HuH-7.5 (cell line): ENCODE measurements at places on chromosomes 1 and 21.
A peak's percentile ranks its signal among the peaks of the same experiment; 100 is the strongest.

- DNase-seq, result no peak
Observed at GRCh38 chr1:220631238-220631815, 58.8 kb upstream of the C1orf115 start.

DNA sequence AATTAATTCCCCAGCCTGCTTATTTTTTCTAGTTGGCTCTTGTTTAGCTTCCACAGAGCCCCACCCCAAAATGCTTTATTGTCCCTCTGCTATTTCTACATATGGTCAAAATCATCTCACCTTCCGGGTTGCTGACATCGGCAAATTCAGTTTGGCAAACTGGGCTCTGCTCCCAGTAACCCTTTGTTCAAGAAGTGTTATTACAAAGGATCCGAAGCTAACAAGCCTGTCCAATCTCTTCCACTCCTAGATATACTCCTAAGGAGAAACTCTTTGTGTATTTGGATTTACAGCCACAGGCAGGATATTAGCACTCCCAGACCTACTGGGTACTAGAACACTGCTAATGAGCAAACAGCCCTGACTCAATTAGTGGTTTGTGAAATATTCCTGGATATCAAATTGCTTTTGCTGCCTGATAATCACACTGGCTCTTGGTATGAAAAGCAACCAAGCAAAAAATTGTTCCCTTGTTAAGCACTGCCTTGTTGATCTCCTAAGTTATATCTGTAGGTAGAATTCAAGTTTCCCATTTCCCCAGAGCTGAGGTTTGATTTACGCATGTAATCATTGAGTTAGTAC is 4.0 kb downstream of the JUN start:
- no peak for DNase-seq

- DNase-seq, result peak; percentile 72
Observed at GRCh38 chr1:231039161-231040018, 664 bp downstream of the FAM89A start.

DNA sequence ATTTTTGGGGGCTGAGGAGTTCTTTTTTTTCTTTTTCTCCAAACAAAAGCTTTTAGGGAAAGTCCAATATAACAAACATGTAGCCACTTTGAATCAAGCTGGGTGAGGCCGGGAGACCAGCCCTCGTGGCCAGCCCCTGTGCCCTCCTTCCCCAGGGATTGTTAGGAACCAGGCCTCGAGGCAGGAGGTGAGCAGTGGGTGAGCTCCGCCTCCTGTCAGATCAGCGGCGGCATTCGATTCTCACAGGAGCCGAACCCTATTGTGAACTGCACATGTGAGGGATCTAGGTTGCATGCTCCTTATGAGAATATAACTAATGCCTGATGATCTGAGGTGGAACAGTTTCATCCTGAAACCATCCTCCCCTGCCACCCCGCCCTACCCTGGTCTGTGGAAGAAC is 41.8 kb upstream of the TTC22 start:
- no peak for DNase-seq

DNA sequence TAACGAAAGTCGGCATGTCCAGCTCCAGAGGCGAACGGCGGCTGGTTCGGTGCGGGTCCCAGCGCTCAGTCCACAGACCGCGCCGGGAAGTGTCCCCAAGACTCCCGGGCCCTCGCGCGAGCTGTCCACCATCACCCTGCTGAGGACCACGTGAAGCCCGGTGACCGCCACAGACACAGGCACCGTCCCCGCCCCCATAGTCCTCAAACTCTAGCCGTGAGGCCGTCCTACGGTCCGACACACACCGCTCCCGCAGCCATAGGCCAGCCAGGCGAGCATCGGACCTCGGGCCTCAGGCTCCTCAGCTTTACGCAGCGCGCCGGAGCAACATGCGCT is 535 bp downstream of the SETD4 start:
- peak; percentile 20 for DNase-seq

GRCh38 chr1:231934797-231935196 is 308.2 kb downstream of the DISC1 start:
- DNase-seq, result peak; percentile 54

GRCh38 chr1:10625076-10625475 is 150.3 kb downstream of the PEX14 start:
- no peak for DNase-seq

GRCh38 chr21:31874812-31875212 is 2.0 kb downstream of the HUNK start:
- DNase-seq, result no peak

- DNase-seq, result no peak
Observed at GRCh38 chr1:2984399-2985061, 36.7 kb upstream of the ACTRT2 start.

DNA sequence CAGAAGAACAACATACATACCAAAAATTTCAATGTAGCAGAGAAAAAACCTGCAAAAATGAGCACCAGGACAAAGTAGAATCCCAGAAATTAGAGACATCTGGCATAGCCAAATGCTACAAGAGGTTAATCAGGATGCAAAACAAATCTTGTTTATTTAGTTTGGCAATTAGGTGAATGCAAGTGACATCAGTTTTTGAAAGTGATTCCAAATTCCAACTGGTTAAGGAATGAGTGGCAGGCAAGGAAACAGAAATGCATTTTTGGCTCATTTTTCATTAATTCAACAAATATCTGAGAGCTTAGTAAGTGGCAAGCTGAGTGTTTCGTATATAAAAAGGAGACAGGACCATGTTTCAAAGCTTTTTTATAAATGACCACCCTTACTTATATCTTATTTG is 21.3 kb downstream of the SCAF4 start:
- DNase-seq, result no peak

DNA sequence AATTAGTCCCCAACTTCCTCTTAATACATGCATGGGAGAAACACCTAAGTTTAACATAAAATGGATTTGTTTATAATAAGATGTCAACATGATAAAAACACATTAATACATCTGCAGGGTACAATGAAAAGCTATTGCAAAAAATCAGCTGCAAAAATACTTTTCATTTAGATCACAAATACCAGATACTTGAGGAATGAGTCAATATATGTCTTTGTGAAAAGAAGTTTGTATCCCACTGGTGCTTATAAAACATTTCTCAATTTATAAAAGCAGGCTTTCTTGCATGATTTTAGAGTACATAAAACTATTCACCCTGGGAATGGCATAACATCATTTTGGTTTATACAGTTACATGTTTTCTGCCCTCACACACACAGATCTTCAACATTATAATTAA is 18.6 kb upstream of the PRKAA2 start:
- no peak for DNase-seq

GRCh38 chr1:20328201-20328600 is 37.5 kb downstream of the VWA5B1 start:
- no peak for DNase-seq

GRCh38 chr1:5447503-5447960 is 544.7 kb downstream of the NPHP4 start:
- DNase-seq, result no peak

GRCh38 chr1:227260433-227260832 is 57.9 kb downstream of the CDC42BPA start:
- no peak for DNase-seq

DNA sequence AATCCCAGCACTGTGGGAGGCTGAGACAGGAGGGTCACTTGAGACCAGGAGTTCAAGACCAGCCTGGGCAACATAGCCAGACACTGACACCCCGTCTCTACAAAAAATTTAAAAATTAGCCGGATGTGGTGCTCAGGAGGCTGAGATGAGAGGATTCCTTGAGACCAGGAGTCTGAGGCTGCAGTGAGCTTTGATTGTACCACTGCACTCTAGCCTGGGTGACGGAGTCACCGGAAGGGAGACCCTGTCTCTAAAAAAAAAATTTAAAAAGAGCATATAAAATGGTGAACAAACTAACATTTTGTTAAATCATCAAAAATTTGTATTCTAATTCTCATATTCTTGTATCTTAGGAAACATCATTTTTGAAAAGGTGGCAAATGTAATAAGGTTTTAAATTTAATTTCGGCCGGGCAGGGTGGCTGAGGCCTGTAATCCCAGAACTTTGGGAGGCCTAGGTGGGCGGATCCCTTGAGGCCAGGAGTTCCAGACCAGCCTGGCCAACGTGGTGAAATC is 27.1 kb downstream of the MAB21L3 start:
- no peak for DNase-seq

DNA sequence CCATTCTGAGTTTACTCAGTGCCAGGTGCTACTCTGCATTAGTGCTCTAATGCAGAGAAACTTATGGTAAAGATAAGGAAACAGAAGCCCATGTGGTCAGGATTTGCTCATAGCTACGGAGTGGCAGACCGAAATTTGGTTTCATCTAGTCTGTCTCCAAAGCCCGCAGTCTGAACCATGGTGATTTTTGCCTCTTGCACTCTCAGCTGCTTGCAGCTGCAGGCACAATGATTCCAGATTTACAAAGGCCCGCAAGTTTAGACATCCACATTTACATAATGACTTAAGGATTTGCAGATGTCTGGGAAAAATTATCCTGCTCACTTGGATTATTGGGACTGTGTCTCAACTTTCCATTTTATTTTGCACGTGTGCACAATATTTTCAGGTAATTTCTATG is 161.3 kb upstream of the KCNJ6 start:
- DNase-seq, result no peak

DNA sequence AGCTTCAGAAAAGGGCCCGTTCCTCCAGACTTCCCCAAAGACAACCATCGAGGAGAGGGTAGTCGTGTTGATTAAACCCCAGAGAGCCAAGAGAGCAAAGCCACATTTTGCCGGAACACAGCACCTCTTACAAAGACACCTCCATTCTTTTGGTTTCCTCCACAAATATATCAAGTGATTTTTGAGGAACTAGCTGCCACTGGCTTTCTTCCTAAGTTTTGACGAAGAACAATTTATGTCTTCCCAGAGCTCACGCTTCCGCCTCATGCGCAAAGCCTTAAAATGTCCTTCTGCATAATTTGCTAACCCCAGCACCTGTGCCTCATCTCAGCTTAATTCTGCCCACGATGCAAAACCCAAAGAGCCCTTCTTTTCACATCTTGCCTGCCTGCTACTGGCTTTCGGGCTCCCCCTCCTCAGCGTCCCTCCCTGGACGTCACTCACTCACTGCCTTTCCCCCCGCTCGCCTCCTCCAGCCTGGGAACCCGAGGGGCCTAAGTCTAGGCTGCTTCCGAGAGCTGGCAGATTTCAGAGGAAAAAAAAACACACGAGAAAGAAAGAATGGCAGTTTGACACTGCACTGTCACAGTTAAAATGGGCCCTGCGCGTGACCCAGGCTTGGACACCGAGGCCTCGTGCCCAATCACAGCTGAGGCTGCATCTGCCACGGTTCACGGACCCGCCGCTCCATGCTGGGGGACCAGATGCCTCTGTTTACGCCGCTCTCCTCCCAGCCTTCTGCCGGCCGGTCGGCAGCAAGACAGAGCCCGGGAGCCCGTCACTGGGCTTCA is 77.6 kb upstream of the IFNAR2 start:
- no peak for DNase-seq

GRCh38 chr1:203807196-203807595 is 11.8 kb downstream of the ZBED6 start:
- DNase-seq, result no peak

DNA sequence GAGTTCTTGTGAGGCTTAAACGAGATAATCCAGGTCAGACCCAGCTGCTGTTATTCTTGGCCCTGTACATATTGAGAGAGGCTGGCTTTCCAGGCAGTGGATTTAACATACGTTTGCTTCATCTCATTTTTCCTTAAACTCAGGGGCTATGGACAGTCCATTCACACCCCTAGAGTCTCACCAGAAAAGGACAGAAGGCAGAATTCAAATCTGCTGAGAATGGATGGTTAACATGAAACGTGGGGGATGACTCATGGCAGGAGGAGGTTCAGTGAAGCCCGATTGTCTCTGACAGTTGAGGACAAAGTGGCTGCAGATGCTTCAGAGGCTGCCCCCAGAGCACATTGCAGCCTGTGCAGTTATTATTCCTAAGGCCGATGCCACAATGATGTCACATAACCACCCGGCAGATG is 39.5 kb downstream of the TGFB2 start:
- DNase-seq, result no peak

DNA sequence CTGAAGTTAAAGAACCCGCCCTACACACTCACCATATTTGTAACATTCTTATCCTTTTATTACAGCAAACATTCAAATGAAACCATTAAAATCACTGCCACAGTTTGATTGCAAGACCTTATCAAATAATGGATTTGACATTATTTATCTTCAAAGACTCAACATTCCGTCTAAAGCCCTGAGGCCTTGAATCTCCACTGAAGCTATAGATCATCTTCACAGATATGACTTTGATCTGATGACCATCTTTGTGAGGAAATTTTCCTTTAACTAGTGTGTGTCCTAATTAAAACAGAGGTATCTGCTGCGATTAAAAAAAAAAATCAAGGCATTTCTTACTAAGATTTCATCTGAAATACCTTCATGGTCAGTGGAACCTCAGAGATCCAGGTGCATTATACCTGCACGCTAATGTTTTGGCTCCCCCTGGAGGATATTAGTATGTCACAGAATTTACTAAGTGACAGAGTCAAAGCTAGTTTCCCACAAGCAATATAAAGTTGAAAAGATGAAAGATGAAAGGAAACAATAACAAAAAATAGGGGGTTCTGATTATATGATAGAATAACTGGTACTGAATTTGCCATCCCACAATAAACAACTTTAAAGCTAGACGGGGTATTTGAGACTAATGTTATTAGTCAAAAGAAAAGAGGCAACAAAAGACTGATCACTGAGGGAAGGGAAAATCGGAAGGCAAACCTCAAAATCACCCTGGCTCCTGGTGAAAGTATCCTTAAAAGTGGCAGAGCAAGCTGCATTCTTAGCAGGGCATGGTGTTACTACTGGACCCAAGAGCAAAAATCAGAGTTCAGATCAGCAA is 923.4 kb downstream of the NCAM2 start:
- DNase-seq, result no peak

GRCh38 chr1:3772715-3773571 is at the start of gene SMIM1:
SMIM1 (plus strand) TSS chr1:3772749; CDS start chr1:3775374, 2,625 bp downstream.
- DNase-seq, result no peak

GRCh38 chr1:15866721-15867201 is 19.3 kb downstream of the SPEN start:
- no peak for DNase-seq

DNA sequence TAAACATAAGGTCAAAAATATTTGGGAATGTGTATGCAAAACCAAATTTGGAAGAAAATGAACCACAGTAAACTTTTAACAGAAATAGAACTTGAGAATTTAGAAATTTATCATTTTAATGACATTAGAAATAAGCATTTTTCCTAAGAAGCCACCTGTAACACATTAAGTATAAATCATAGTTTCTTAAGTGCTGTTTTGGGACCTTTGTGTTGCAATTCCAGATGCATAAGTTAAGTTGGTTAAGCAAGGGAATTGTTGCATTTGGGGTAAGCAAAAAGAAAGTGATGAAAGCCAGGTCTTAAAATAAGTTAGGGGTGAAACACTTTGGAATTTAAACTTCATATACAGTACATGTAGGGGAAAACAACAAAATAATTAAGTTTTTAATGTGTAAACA is 49.8 kb downstream of the CDKN2C start:
- DNase-seq, result no peak

- no peak for DNase-seq
Observed at GRCh38 chr1:163544441-163544840, 222.7 kb downstream of the NUF2 start.
